ENCODE measurements at places on chromosomes 7 and 10.
A peak's percentile ranks its signal among the peaks of the same experiment; 100 is the strongest.

GRCh38 chr10:121804460-121804859 is 123.4 kb downstream of the ATE1 start:
- no peak for DNase-seq

GRCh38 chr10:49178489-49179471 is 9.4 kb downstream of the TMEM273 start:
- no peak for DNase-seq

DNA sequence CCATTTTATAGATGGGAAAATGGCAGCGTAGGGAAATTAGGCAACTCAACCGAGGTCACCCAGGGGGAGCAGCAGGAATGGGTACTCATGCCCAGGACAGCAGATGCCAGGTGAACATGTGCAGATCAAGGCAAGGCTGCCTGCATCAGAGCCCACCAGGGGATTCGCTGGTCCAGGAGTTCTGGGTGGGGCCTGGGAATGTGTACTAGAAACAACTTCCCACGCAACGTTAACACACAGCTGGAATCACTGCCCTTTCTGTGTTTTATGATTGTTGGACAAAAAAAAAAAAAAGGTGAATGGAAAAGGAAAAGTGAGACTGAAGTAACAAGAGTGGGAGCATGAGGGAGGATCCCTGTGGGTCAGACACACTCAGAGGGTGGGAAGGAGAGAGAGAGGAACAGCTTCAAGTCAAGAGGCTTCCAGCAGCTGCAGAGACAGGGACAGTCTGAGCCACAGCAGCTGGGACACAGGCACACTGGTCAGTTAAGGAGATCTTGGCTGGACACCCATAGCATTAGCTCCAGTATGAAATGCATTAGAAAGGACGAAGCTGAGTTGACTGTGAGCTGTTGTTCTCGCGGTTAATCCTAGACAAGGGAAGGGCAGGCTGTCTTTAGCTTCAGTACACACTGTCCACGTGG is 187.9 kb upstream of the INHBA start:
- no peak for DNase-seq

DNA sequence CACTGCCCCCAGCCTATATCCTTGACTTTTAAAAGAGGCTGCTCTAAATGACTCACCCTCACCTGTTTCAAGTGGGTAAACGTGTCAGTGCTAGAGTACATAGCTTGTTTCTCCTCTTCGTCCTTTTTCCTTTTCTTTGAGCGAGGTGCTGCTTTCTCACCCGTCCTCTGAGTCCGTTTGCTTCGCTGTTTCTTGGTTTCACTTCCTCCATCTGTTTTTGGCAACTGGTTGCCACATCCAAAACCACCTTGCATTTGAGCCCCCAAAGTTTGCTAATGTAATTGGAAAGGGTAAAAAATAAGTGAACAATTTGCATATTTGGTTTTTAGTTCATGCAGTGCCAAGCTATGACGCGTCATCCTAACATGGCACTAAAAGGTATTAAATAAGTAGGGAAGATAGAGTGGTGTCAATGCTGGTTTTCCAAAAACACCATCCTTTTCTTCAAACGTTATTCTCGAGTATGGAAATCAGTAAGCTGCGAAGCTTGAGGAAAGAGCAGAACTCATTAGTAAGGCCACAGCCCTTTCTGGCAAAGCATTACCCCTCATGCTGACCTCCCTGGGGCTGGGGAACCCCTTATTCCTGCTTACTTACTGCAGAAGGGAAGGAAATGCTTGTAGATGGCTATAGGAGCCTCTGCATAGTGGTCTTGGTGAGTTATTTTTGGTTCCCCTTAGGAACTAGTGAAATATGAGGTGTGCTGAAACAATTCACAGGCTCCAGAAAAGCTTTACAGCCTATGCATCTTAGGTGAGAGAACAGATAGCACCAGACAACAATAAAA is 133.5 kb downstream of the GALNT11 start:
- peak; percentile 10 for DNase-seq

- no peak for DNase-seq
Measured at GRCh38 chr10:114545071-114545470, 113.0 kb downstream of the ABLIM1 start.

GRCh38 chr7:25626451-25627131 is 398.3 kb upstream of the NPVF start:
- no peak for DNase-seq

DNA sequence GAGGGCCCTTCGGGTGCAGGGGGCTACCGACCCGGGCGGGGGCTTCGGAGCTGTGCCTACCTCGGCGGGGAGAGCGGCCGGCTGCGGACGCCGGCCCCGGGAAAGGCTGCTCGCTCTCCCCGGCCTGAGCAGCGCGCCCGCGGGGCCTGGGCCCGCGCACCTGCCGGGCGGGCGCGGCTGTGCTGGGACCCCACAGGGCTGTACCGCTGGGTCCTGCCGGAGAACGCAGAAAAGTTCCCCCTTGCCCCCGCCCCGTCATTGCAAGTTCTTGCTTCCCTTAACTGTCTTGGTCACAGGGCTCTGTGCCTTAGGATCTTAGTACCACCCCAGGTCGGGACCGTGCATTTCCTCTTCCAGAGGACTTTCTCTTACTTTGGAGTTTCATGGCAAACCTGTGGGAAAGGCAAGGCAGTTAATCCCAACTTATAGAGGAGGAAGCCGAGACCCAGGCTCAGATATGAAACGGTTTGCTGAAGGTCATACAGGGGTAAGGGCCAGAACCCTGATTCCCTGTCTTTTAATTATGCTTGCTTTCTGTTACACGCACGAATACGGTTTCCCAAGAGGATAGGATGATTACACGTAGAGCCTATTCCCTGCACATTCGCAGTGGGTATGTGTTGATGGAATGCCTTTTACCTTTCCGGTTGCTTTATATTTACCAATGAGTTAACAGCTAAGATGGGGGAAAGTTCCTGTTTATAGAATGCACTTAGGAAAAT is 652 bp downstream of the PCGF5 start:
- DNase-seq, result no peak

DNA sequence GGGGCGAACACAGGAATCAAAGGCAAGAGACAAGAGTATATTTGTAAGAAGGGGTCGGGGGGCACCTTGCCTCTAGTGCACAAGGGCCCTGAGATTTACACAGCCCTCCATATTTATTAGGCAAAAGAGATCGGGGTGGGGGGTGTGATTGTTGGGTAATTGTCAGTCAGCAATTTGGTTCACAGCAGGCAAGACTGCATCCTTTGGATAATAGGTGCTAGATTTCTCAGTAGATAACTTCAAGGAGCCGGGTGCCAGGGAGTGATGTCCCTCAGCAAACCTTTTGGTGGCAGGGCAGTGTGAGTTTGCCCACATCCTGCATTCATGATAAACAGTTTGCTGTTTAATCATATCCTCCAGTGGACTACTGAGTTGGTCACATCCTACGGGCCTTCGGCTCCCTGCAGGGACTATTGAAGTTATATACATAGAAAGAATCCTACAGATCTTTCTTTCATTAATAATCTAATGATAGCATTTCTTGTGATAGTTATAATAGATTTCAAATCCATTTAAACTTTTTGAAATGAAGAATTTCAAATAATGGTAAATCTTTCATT is 178.5 kb downstream of the GNAI1 start:
- DNase-seq, result no peak

DNA sequence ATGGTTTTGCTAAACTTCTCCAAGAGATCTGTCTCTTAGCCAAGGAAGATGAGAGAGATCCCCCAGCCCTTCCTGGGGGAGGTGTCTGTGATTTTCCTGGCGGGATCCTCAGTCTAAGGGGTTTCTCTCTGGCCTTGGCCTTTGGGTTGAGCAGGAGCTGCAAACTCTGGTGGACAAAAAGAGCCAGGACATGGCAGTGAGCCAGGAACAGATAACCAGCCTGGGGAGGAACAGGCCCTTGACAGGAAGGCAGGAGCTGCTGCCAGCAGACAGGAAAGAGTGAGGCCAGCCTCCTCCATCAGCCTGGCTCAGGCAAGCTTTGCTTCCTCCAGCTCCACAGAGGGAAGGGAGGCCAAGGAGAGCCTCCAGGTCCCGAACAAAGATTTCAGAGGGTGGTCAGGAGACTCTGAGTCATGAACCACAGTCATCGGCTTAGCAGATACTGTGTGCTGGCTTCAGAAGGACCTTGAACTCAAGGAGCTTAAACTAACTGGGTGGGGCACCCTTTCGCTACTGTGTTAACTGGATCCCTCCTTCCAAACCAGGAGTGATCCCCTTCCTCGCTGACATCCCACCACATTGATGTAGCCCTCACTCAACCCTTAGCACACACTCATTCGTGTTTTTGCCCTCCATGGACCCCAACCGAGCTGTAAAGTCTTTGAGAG is 34.7 kb downstream of the DDIT4 start:
- DNase-seq, result no peak

DNA sequence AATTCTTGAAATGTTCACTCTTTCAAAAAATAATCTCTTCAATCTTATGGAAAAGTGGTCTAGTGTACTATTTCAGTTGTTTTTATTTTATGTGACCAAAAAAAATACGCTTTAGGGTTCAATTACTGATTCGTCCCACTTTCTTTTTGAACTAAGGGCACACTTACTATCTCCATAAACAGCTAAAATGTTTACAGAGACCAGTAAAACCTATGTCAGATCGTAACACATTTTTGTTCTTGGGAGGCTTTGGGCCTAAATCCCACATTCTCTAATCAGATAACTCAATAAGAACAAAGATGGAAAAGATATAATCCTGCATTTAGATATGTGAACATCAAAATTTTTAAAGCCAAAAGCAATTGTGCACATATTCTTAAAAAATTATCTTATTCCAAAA is 29.8 kb upstream of the EPC1 start:
- DNase-seq, result no peak

DNA sequence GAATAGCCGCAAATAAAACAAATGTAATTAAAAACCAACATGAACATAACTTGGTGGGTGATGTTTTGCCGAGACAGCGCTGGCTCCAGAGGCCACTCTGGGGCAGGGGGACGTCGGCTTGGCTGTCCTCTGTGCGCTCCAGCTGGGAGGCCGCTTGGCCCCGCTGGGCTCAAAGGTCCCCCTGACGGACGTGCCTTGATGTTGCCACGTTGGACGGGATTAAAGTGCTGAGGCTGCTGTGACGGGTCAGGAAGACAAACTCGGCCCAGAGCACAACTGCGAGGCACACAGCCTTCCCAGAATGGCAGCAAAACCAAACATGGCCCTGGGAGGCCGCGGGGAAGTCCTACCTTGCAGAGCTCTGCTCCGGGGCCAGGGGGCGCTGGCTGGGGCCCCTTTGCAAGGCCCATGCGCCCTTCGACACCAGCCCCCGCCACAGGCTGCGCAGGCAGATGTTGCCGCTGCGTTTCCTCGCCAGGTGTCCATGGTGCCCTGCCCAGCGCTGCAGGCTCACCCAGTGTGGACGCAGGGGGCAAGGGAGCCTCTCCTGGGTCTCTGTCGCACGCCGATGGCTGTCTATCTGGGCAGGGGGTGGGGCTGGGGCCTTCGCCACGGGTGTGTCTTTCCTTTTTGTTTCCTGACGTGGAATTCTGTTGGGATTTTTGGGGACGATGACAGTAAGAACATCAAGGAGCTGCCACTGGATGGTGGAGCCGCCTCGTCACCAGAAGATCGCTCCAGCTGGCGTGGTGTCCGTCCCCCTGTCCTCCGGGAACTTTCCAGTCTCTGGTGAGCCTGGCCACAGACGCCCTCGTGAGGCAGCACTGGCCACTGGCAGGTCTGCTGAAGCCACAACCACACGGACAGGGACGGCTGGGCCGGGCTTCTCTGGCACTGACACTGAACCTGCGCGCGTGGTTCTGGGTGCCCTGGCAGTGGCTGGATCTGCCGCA is 99.6 kb upstream of the DIP2C start:
- DNase-seq, result no peak

GRCh38 chr7:146116521-146117222 is at the start of gene CNTNAP2:
Gene CNTNAP2 (plus strand): TSS chr7:146116801. CDS start chr7:146116877, 76 bp downstream.
- no peak for DNase-seq

GRCh38 chr7:79090543-79090942 is 362.9 kb downstream of the MAGI2 start:
- no peak for DNase-seq

DNA sequence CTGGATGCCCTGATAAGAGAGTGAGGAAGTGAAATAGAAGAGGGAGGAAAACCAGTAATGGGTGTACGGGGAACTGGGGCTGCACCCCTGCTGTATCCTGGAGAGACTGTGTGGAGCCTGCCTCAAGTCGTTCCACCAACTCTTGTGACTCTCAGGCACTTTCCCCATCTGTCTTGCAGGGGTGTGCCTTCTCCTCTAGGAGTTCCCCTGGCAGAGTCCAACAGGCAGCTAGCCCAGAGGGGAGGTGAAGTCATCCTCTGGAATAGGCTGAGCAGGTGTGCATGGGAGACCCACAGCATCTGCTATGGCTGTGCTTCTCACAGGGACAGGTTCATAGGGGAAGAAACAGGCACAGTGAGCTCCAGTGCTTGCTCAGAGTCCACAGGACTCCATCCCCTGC is 46.8 kb downstream of the WIPF3 start:
- no peak for DNase-seq

- DNase-seq, result no peak
Measured at GRCh38 chr7:49812534-49812933, 39.1 kb downstream of the VWC2 start.

- no peak for DNase-seq
Measured at GRCh38 chr10:14485986-14486385, 155.3 kb upstream of the FRMD4A start.

DNA sequence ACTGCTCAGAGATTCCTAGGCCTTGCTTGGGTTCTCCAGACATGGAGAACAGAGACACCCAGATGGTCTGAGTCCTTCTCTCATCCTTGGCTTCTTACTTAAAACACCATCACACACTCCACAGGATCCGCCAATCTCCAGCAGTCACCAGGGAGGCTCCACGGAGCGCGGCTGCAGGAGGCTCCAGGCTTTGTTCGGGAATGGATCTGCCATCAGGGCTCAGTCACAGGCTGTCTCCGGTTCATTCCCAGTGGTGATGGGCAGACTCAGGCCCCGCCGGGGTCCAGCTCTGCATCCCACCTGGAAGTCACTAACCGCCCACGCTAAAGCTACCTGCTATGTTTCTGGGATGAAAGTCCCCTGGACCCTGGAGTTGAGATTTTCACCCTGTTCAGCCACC is 312.9 kb downstream of the TCERG1L start:
- no peak for DNase-seq

DNA sequence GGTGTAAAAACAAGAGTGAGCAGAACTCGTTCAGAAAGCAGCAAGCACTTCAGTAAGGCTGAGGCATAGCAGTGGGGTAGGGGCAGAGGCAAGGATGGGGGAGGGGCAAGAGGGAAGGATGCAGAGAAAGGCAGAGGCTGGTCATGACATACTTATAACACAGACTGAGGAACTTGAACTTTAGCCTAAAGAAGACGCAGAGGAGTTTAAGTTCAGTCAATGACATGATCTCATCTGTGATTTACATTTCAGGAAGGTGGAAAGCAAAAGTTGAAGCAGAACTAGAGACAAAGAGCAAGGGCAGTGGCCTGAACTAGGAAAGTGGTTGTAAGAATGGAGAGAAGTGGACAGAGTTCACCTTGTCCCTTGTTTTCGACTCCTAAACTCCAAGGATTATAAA is 15.8 kb downstream of the MACC1 start:
- no peak for DNase-seq

GRCh38 chr10:52106899-52107298 is 207.2 kb upstream of the DKK1 start:
- DNase-seq, result no peak
